ENCODE measurements at places on chromosomes 5 and 9. TPM values are rescaled to one million over a fixed set of nuclear protein-coding genes. Genes with fewer than 3 reads are reported as not detected.

DNA sequence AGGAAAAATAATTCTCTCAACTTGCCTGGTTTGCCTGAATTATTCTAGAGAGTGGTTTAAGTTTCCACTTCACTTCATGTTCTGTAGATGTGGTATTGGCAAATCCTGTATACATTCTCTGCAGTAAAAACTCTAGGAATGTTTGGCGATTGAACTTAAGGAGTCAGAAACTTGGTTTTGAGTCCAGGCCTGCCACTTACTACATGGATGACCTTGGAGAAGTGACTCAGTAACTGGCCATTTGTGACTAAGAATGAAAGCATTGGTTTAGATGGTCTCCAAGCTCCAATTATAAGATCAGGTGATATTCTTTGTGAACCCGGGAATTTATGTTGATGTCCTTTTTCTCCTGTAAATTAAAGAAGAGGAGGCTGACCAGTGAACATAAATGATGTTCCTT lies 233.8 kb downstream of the GAS1 start:
- no peaks in the 10 kb centered on the region for H3K4me1 ChIP-seq
- no peak overlapping the region for H3K27ac ChIP-seq
- no peaks in the 10 kb centered on the region for H3K27me3 ChIP-seq
- H3K4me3 ChIP-seq = no peak overlapping the region

- peaks cover 24% of the 10 kb centered on the region for H3K4me1 ChIP-seq
- no peak overlapping the region for H3K27ac ChIP-seq
- H3K36me3 ChIP-seq = no peaks in the 10 kb centered on the region
- no peak for DNase-seq
These were observed 740.5 kb downstream of the TLE1 start for GRCh38 chr9:80948876-80949275.

- H3K27ac ChIP-seq = no peak overlapping the region
- no peak overlapping the region for H3K4me3 ChIP-seq
- no peak for DNase-seq
- no peaks in the 10 kb centered on the region for H3K4me1 ChIP-seq
- H3K36me3 ChIP-seq = no peaks in the 10 kb centered on the region
These were observed 175.5 kb upstream of the TUT7 start for GRCh38 chr9:86529496-86530275.

- no peak overlapping the region for H3K4me3 ChIP-seq
- H3K27me3 ChIP-seq = no peaks in the 10 kb centered on the region
- DNase-seq = no peak
- H3K4me1 ChIP-seq = peaks cover 11% of the 10 kb centered on the region
- H3K36me3 ChIP-seq = no peaks in the 10 kb centered on the region
These were observed 211.6 kb downstream of the SPOCK1 start for GRCh38 chr5:137287569-137287968.

The HMCN2 gene
- 6.3 TPM for total RNA-seq

DNA sequence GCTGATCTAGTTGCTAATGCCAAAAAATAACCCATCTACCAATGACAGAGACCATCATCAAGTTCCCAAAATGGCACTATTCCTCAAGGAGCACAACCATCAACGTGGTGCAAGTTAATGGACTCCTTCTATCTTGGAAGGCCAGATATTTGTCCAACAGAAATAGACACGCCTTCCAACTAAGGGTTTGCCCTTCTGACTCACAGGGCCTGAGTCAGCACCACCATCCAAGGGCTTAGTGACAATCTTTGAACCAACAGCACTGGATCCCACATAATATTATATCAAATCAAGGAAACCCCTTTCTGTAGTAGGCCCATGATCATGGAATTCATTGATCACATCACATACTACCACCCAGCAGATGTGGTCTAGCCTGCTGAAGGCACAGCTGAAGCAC lies 84.3 kb downstream of the MED27 start:
- DNase-seq = no peak
- no peak overlapping the region for H3K4me3 ChIP-seq
- no peaks in the 10 kb centered on the region for H3K27me3 ChIP-seq
- H3K27ac ChIP-seq = no peak overlapping the region
- H3K36me3 ChIP-seq = peaks cover 2% of the 10 kb centered on the region

GRCh38 chr5:1856596-1857255 lies 26.0 kb downstream of the IRX4 start:
- no peak overlapping the region for H3K4me3 ChIP-seq
- H3K4me1 ChIP-seq = no peaks in the 10 kb centered on the region
- DNase-seq = no peak

GRCh38 chr5:73682176-73682575 lies 56.2 kb downstream of the ARHGEF28 start:
- H3K36me3 ChIP-seq = no peaks in the 10 kb centered on the region
- H3K4me3 ChIP-seq = no peak overlapping the region
- peaks cover 20% of the 10 kb centered on the region for H3K4me1 ChIP-seq

GRCh38 chr9:85331626-85332025 lies 410.1 kb downstream of the AGTPBP1 start:
- H3K36me3 ChIP-seq = no peaks in the 10 kb centered on the region
- H3K4me3 ChIP-seq = no peak overlapping the region
- no peak for DNase-seq
- no peak overlapping the region for H3K27ac ChIP-seq
- H3K27me3 ChIP-seq = peaks cover 4% of the 10 kb centered on the region

The PCDHB8 gene
- 1.7 TPM for total RNA-seq

DNA sequence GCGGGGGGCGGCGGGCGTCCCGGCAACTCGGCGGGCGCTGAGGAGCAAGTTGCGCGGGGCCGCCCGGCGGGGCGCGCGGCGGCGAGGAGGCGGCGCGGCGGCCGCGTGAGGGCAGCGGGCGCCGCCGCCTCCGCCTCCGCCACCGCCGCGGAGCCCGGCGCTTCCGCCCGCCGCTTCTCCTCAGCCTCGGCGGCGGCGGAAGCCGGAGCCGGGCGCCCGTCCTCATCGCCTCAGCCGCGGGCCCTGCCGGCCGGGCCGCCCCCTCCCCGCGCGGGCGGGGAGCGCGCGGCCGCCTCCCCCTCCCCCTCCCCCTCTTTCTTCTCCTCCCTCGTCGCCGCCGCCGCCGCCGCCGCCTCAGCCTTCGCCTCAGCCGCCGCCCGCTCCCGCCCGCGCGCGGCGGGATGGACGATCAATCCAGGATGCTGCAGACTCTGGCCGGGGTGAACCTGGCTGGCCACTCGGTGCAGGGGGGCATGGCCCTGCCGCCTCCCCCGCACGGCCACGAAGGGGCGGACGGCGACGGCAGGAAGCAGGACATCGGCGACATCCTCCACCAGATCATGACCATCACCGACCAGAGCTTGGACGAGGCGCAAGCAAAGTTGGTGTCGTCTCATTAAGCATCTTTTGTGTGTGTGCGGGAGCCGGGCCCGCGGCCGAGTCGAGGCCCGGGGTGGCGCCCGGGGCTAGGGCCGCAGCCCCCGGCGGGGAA lies at the start of gene PBX3:
TSS of gene PBX3 (plus strand) at position 321 of the 712 bp plus-strand sequence.
- no peak for DNase-seq
- H3K4me3 ChIP-seq = peak within 1 kb of the TSS; percentile 97
- H3K36me3 ChIP-seq = no peaks in the 10 kb centered on the region
- peaks cover 13% of the 10 kb centered on the region for H3K4me1 ChIP-seq

The PCDHA13 gene
- 0.54 TPM for total RNA-seq

The NFIB gene
- 114 TPM for total RNA-seq

- peaks cover 20% of the 10 kb centered on the region for H3K4me1 ChIP-seq
- peak overlapping the region; percentile 90 for H3K4me3 ChIP-seq
- H3K27me3 ChIP-seq = no peaks in the 10 kb centered on the region
- no peak for DNase-seq
These were observed 2.3 kb downstream of the SLC44A1 start for GRCh38 chr9:105246656-105247173.

- no peaks in the 10 kb centered on the region for H3K27me3 ChIP-seq
- H3K27ac ChIP-seq = no peak overlapping the region
- H3K4me1 ChIP-seq = peaks cover 11% of the 10 kb centered on the region
- no peak for DNase-seq
These were observed 33.7 kb downstream of the SNX18 start for GRCh38 chr5:54551292-54551691.

DNA sequence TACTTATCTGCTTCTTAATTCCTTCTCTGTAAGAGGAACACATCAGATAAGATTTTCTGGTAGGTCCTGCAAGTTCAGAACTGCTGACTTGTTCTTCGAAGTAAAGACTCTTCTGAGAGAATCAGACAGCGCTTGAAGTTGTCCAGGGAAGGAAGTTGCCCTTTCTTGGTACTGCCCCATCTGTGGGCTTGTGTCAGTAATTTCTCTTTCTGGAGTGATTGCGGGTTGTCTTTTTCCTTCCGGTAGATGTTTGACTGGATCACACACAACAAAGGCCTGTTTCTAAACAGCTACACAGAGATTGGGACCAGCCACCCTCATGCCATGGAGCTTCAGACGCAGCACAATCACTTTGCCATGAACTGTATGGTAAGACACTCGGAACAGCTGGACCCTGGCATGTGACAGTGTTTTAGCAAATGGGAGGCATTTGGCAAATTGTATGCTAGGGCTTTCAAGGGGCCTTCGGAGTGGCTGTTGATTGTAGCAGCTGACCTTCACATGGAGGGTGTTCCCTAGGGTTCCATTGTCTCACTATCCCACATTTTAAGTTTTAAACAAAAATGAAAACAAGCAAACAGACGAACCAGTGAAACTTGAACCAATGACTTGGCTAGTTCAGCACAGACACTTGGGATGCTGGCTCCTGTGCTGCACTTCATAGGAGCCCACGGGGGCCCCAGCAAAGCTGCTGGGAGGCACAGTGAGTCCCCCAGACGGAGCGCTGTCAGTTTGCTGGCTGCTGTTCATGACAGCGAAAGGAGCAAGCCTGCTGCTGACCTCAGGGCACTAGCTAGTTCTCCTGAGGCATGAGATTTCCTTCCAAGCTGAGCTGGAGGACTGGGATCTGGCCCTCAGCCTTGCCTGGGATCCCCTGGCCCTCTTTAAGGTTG lies 149.9 kb downstream of the TRIO start:
- peaks cover 27% of the 10 kb centered on the region for H3K4me1 ChIP-seq
- no peak for DNase-seq
- H3K36me3 ChIP-seq = peaks cover 13% of the 10 kb centered on the region
- H3K27ac ChIP-seq = no peak overlapping the region
- no peaks in the 10 kb centered on the region for H3K27me3 ChIP-seq

DNA sequence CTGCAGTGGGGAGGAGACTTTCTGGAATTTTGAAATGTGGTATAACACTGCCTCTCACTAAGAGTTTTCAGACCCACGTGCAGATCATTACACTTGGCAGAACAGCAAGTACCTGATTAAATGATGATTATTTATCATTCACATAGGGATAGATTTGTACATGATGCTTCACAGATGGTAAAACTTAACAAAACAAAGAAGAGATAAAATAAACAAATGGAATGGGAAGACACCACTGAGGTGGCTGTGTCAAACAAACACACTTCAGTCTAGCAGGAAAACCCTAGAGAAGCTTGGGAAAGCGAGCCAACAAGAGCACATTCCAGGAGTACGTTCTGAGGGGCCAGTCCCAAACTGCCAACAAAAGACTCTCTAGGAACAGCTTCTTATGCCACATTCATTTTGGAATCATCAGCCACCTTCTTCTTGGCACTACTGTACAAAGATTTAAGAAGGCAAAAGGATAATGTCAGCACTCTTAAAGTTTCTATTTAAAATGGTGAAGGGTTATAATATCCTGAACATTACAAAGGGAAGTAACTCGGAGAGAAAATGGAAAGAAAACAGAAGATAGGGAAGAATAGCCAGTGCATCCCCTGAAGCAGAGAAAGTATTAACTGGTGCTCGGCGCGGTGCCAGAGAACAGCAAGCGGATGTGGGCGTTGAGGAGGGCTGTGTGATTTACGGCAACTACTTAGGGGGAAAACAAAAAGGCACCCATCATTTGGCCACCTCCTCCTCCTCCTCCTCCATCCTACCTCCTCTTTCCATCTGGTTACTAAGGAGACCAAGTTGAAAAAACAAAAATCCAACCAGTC lies 1.6 kb downstream of the MED27 start:
- DNase-seq = peak; percentile 31
- peak overlapping the region; percentile 58 for H3K27ac ChIP-seq
- peak overlapping the region; percentile 93 for H3K4me3 ChIP-seq
- no peaks in the 10 kb centered on the region for H3K27me3 ChIP-seq

The CCNG1 gene
- total RNA-seq = 83.0 TPM

- no peaks in the 10 kb centered on the region for H3K36me3 ChIP-seq
- peaks cover 51% of the 10 kb centered on the region for H3K4me1 ChIP-seq
- no peak overlapping the region for H3K4me3 ChIP-seq
These were observed 62.8 kb downstream of the NPR3 start for GRCh38 chr5:32773944-32774343.

DNA sequence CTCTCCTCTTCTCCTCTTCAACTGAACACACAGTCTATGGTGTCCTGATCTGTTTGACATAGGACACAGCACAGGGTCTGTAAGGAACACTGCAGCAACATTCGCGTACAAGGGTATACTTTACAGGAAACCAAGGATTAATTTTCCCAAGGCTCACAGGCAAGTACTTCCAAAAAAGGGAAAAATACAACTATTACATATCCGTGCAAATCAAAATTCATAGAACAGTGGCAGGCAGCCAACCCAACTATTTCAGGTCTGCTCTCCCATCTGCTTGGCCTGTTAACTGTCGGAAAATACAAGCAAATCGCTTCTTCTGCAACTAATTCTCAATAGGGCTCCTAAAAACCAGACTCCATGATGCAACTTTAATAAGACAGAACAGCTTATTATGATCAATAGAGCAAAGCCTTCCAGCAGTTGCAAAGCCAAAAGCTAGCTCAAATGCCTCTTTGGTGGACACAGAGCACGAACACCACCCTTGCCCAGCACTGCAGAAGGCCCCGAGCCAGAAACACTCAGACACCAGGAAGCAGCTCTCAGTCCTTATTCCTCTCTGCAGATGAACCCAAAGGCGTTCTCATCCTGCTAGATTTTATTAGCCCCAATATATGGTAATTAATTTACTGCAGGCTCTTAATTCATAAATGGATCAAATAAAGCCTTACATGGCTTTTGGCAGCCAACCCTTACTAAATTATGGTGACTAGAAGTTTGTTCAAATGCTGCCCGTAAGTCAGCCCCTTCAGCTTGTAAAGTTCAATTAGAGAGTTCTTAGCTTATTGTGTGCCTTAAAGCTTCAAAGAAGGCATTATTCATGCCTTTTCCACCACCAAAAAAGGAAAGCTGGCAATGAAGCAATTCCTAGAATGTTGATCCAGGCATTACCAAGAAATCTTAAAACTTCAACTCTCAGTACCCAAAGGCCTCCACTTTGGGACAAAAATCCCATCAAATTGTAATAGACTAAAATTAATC lies 68.8 kb downstream of the ZNF608 start:
- H3K4me3 ChIP-seq = peak overlapping the region; percentile 30
- H3K36me3 ChIP-seq = no peaks in the 10 kb centered on the region
- peak overlapping the region; percentile 61 for H3K27ac ChIP-seq

Data from thoracic aorta (tissue), 2 donors.